ENCODE measurements at places on chromosomes 12 and 14.

DNA sequence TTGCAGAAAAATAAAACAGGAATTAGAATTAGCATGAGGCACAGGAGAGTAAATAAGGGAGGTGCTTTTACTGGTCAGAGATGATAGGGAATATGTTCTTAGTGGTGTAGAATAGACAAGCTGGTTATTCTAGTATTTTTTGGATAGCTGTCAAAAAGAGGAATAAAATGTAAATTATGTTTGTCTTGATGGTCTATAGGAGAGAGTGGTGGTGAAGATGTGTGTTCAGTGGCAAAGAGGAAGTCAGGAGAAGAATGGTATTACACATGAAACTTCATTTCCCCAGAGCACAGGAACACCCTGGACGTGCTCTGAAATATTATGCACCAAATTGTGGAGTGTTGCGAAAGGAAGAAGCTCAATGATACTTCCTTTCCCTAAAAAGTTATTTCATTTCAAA, 27.8 kb downstream of the MUCL1 start:
- DNase-seq = no peak

DNA sequence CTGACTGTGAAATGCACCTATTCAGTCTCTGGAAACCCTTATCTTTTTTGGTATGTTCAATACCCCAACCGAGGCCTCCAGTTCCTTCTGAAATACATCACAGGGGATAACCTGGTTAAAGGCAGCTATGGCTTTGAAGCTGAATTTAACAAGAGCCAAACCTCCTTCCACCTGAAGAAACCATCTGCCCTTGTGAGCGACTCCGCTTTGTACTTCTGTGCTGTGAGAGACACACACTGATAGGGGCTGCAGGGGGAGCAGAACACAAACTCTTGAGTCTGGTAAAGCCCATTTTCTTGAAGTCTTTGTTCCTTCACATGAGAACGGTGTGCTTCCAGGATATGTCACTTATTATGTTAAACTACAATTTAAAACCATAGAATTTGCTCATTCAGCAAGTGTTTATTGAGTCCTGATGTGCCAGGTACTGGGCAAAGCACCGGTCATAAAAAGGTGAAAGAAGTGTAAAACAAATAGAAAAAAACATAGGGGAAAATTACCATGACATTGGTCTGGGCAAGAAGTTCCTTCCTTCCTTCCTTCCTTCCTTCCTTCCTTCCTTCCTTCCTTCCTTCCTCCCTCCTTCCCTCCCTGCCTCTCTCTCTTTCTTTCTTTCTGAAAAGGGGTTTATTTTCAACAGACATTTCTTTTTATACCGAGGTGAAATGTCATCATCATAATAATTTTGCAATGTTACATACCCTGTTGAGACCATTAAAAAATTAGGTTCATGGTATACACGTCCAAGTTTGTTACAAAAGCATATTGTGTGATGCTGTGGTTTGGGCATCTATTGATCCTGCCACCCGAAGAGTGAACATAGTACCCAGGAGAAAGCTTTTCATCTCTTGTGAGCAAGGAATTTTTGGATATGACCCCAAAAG, 50.7 kb upstream of the OR4E1 start:
- no peak for DNase-seq

GRCh38 chr12:119841433-119842210, 35.5 kb downstream of the CIT start:
- no peak for DNase-seq

- no peak for DNase-seq
These were observed 326.5 kb downstream of the FLRT2 start for GRCh38 chr14:85856430-85856829.

- DNase-seq = no peak
These were observed 56.8 kb downstream of the HEATR5A start for GRCh38 chr14:31363331-31364073.

GRCh38 chr12:14681625-14682024, 14.8 kb downstream of the GUCY2C start:
- no peak for DNase-seq

DNA sequence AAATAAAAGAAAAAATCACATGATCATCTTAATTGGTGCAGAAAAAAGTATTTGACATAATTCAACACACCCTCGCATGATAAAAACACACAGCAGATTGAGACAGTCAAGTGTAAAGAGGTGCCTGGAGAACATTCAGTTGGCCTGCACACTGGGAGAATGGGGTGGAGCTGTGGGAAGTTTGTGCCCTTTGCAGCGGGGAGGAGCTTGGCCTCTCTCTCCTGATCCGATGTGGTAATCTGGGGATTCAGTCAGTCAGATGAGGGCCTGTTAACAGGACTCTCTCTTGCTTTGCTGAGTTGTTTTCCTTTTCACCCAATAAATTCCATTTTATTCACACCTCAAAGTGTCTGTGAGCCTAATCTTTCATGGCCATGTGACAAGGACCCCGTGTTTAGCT, 5.9 kb downstream of the SERPINA6 start:
- no peak for DNase-seq

DNA sequence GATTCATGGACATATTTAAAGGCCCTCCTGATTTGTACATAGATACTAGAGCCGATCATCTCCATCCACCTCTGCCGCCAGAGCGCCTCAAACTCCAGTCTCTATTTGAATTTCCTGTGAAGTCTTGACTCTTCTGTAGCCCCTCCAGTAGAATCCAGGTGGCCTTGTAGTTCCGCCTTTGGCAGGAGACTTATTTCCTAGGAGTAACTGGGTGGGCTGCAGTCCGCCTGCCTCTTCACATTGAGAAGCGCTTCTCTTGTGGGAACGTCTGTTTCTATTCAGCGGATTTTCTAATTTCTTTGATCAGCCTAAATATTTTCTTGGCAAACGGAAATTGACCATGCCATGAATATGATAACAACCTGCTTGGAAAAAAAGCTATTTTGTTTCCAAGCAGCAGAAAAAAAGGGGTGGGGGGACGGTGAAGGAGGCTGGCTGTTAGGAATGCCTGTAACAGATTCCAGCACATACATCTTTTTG, 9.0 kb upstream of the SIX1 start:
- no peak for DNase-seq

- DNase-seq = no peak
These were observed 86.3 kb downstream of the ASCL1 start for GRCh38 chr12:103043531-103044486.

DNA sequence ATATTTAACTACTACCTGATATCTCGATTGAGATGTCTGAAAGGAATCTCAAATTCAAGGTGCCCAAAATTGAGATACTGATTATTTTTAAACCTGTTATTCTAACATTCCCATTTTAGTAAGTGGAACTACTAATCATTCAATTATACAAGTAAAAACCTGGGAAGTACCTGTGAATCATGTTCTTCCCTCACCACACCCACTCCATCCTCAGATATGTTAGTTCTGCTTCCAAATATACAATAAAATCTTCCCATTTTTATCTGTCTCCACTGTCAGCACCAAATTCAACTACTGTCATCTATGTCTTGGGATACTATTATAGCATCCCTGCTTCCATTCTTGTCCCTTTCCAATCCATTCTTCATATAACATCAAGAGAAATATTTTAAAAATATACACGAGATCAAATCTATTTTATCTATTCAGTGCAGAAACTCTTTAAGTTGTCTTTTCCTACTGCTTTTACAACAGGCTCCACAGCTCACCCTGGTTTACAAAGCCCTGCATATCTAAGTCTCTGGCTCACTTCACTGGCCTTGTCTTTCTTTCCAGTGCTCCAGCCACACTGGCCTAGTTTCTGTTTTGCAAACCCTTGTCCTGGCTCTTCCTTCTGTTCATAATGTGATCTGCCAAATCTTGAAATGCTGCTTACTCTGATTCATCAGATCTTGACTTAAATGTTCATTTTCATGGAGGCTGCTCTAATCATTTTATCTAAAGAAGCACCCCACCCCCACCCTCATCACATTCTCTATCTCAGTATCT, 122.3 kb downstream of the PTPRR start:
- no peak for DNase-seq

- no peak for DNase-seq
These were observed 68.9 kb downstream of the EML1 start for GRCh38 chr14:99862136-99862535.

- DNase-seq = peak; percentile 33
These were observed 19.5 kb downstream of the CCDC91 start for GRCh38 chr12:28209782-28210181.

GRCh38 chr12:99334285-99335056, 313.1 kb upstream of the GARIN6 start:
- no peak for DNase-seq

DNA sequence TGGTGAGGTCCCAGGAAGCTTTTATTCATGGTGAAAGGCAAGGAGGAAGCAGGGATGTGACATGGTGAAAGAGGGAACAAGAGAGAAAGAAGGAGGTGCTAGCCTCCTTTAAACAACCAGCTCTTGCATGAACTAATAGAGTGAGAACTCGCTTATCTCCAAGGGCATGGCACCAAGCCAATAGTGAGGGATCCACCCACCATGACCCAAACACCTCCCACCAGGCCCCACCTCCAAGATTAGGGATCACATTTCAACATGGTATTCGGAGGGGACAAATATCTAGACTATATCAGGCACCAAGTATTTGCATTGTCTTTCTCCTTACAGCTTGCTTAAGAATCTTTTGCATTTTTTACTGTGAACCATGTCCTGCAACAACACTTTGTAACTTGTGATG, 91.9 kb upstream of the DHRS4 start:
- DNase-seq = no peak

GRCh38 chr14:94009767-94010166, 12.7 kb downstream of the CCDC197 start:
- DNase-seq = peak; percentile 40

GRCh38 chr14:99554184-99554583, 49.8 kb downstream of the CCDC85C start:
- DNase-seq = no peak

GRCh38 chr12:15982471-15982870, 71.3 kb downstream of the DERA start:
- DNase-seq = peak; percentile 58

- DNase-seq = no peak
These were observed 5.5 kb upstream of the SLC24A4 start for GRCh38 chr14:92317511-92317910.

GRCh38 chr12:93567174-93567573, 5.3 kb upstream of the SOCS2 start:
- no peak for DNase-seq

GRCh38 chr12:112121780-112122565, 3.4 kb upstream of the TRAFD1 start:
- peak; percentile 80 for DNase-seq

DNA sequence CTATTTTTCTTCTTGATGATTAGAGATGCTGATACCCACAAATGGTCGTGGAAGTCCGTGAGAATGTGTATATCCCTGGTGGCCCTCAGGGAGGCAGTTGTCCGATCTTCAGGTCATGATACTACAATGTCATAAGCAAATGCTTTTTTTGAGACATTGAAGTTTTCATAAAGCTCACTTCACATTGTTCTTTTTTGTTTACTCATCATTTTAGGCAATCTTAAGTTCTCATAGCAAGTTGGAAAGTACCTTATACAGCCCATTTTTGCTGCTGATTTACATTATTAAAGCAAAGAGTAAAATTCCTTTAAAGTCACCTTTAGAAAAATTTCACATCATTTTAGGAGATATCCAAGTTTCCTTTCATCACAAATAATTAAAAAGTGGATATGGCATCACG, 90.0 kb upstream of the CCDC196 start:
- DNase-seq = no peak

DNA sequence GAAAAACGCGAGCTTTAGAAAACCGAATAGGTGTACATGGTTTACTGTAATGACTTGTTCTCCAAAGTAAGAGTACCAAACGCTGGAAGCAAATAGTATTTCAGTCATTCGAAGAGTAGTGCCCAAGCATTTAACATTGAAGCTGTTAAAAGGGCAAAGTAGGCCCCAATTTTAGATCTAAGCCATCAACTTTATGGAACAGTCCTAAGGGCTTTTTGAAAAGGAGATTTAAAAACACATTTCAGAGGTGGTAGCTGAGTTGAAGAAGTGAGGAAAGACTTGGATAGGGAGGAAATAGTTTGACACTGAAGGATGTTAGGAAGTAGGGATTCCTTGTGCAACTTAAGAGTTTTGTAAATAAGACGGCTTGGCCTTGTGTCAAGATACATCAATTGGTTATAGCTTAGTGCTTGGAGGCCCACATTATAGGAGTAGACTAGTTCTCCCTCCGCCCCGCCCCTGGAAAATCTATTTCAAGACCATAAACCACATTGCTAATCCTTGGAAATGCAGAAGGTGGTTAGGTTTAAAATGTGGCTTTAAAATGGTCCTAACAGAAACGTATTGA, 783 bp upstream of the TUBA1B start:
- peak; percentile 73 for DNase-seq

DNA sequence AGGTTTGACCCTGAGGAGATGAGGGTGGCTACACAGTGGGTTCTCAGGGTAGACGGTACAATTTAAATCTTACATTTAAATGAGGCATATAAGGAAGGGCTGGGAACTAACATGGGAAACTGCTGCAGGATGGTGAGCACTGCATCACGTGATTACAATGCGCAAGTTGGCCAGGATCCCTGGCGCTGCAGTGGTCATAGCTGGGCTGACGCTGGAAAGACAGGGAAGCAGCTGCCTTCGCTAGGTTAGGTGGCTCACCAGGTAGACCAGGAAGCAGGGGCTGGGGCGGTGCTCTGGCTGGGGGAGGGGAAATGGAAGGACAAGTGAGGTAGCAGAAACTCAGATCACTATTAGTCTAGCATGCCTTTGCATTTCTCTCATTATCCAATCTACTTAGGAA, 149.9 kb downstream of the FOXN3 start:
- no peak for DNase-seq

GRCh38 chr12:89475203-89475990, 49.2 kb downstream of the GALNT4 start:
- DNase-seq = no peak

DNA sequence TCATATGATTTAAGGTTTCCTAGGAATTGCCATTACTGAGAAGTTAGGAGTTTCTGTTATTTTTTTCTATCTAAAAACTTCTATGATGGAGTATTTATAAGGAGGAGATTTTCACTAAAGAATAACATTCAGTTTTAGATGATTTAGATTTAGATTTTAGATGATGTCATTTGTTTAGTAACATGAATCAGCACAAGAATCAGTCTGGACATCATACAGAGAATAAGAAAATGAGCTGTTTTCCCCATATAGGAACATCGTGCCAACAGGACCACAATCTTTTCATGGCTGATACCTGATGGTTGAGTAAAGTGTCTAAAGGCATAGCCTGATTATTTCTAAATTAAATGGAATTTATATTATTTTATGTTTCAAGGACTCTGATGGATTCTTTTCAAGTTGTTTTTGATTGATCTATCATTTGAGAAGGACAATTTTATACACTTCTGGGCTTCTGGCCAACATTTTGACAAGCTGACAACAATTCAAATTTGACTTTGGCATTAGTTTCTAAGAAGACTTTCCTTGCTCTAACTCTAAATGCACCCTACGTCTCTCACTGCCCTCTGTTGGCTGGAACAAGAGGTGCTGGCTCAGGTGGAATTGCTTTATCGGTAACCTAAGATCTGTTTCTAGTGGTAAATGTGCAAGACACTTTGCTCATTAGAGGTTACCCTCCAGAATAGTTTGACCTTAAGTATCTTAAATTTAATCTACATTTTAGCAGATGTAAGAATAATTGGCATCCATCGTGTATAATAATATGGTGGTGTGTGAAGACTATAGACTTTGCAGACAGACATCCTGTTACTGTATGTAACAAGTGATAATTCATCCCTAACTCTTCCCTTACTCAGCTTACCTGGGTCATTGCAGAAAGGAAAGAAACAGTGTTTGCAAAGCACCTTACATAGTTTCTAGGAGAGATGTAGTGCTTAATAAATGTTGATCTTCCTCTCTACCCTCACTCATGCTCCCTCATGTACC, 42.8 kb upstream of the CPSF6 start:
- DNase-seq = no peak

GRCh38 chr12:1605129-1606020, 11.0 kb upstream of the FBXL14 start:
- peak; percentile 79 for DNase-seq

- DNase-seq = peak; percentile 30
These were observed 891 bp downstream of the PLEKHA5 start for GRCh38 chr12:19130224-19131024.

Measured in fibroblast of skin of right quadriceps (primary cell).